Activated CD4-positive, alpha-beta T cell treated with anti-CD3 and anti-CD28 coated beads, Interleukin-2, amount 10 ng/mL, durations not matched to agents 7 days and 5 days (primary cell): ENCODE measurements at places on chromosomes 7 and 10.

GRCh38 chr10:25604591-25604990 lies 329.4 kb upstream of the MYO3A start:
- no peak for DNase-seq

DNA sequence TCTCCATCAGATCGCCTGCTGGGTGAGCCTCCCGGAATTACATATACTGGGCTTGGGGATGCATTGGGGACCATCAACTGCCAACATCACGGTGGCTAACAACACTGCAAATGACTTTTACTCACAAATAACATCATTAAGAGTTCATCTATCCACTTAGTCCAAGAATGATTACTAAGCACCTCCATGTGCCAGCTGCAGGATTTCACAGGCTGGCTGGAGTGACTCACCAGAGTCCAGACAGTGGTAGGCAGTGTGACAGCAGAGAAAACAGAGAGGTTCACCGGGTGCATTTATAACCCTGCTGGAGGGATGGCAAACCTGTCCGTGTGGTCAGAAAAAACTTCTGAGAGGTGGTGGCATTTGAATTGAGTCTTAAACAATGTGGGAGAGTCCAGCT lies 3.2 kb upstream of the IGFBP3 start:
- DNase-seq, result no peak

GRCh38 chr10:48744587-48744986 lies 59.9 kb downstream of the WDFY4 start:
- DNase-seq, result no peak

DNA sequence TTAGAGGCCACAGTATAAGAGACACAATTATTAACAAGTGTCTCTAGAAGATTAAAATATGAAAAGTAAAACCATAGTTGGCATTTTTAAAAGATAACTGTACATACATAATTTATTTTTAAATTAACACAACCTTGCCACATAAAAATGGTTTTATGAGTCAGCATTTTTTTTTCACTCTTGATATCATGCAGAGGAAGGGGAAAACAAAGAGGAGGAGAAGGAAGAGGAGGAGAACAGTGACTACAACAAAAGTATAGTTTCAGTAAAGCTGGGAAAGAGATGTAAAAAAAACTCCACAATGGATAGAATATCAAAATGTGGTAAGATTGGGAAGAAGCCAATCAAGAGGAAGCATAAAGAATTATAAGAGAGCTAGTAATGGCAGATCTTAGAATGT lies 34.0 kb downstream of the CH25H start:
- no peak for DNase-seq

GRCh38 chr7:155810770-155811559 lies 1.3 kb downstream of the SHH start:
- no peak for DNase-seq

GRCh38 chr7:11492307-11492706 lies 339.7 kb downstream of the THSD7A start:
- no peak for DNase-seq

GRCh38 chr10:110629680-110630191 lies 14.4 kb upstream of the RBM20 start:
- DNase-seq, result no peak

- DNase-seq, result peak; percentile 8
These were observed 276.9 kb upstream of the NEBL start for GRCh38 chr10:21173802-21174714.

GRCh38 chr10:58350023-58350422 lies 15.2 kb downstream of the UBE2D1 start:
- no peak for DNase-seq

DNA sequence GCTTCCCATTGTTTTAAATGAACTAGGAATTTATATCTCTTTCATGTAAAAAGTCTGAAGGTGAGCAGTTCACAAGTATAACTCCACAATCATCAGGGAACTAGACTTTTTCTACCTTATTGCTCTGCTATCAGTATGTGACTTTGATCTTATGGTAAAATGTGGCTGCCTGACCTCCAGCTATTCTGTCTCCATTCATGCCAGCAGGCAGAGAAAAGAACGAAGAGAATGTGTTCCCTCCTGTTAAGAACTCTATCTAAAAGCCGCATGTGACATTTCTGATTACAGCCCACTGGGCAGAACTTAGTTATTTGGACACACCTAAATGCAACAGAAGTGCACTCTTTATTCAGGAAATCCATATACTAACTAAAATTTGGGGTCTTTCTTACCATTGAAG lies 102.8 kb upstream of the MBL2 start:
- no peak for DNase-seq

GRCh38 chr10:129727495-129727894 lies 236.6 kb downstream of the EBF3 start:
- DNase-seq, result no peak

GRCh38 chr10:118594392-118595063 lies 920 bp downstream of the PRLHR start:
- peak; percentile 34 for DNase-seq

- DNase-seq, result no peak
These were observed 36.7 kb upstream of the NCAPG2 start for GRCh38 chr7:158741294-158741666.

- no peak for DNase-seq
These were observed 27.0 kb downstream of the ZNF438 start for GRCh38 chr10:31004611-31005193.

- DNase-seq, result no peak
These were observed 36.9 kb upstream of the SH2D4B start for GRCh38 chr10:80500572-80501380.
